ENCODE measurements at places on chromosomes 13 and 19. TPM values are rescaled to one million over a fixed set of nuclear protein-coding genes. Genes with fewer than 3 reads are reported as not detected.

Gene CCL25
- not detected for total RNA-seq

Gene ADAMTS10
- total RNA-seq = 38.2 TPM

DNA sequence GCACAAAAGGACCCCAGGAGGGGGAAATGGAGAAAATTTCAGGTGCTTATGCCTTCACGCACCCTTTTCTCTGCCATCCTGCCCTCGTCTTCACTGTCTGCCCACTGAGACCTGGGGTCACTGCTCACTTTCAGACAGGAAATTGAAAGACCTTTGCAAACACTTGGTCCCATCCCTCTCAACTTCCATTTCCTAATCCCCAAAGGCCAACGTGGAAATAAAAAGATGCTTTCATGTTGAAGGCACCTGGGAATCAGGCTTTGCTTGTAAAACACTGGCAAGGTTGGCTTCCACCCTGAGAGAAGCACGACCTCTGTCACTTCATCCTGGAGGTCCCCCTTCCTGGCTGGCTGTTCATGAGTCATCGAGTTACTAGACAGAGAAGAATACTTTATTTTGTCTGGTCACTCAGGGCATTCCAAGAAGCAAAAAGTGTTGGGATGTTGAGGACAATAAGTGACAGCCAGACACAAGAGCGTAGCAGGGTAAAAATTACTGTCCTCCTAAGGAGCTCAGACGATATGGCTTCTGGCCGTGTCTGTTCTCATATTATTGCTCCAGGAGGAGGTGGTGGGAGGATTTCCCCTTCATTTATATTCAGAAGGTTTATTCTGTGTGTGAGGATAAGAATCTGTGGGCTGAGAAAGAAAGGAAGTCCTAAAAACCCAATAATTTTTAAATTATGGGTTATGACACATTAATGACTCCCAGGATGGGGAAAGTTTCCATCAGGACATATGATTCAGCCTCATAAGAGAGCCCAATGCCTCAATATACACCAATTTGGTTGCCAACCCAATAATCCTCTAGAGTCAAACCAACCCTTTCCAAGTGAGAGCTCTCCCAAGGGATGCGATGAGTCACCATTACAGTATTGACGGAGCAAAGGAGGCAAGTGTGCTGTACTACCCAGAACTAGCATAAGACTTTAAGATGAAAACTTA is 409.0 kb downstream of the COG6 start:
- no peak overlapping the region for H3K4me3 ChIP-seq
- peak overlapping the region; percentile 36 for H3K27ac ChIP-seq
- H3K27me3 ChIP-seq = no peaks in the 10 kb centered on the region

DNA sequence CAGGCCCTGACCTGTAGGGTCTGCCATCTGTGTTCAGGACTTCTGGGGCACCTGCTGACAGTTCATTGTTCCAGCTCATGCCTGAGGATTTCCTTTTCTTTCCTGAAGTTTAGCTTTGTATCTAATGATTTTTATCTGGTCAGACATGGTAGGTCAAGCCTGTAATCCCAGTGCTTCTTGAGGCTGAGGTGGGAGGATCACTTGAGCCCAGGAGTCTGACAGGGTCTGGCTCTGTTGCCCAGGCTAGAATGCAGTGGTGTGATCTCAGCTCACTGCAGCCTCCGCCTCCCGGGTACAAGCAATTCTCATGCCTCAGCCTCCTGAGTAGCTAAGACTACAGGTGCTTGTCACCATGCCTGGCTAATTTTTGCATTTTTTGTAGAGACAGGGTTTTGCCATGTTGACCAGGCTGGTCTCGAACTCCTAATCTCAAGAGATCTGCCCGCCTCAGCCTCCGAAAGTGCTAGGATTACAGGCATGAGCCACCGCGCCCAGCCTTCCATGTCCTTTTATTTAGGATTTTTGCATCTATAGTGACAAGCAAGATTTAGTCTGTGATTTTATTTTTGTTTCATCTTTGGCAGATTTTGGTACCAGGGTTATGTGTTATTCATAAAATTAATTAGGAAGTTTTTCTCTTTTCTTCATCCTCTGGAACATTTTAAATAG is 33.2 kb downstream of the CHST8 start:
- no peak overlapping the region for H3K4me3 ChIP-seq
- H3K27ac ChIP-seq = no peak overlapping the region
- no peaks in the 10 kb centered on the region for H3K4me1 ChIP-seq
- H3K36me3 ChIP-seq = no peaks in the 10 kb centered on the region
- no peaks in the 10 kb centered on the region for H3K27me3 ChIP-seq

Gene ADM5
- total RNA-seq = 6.0 TPM

DNA sequence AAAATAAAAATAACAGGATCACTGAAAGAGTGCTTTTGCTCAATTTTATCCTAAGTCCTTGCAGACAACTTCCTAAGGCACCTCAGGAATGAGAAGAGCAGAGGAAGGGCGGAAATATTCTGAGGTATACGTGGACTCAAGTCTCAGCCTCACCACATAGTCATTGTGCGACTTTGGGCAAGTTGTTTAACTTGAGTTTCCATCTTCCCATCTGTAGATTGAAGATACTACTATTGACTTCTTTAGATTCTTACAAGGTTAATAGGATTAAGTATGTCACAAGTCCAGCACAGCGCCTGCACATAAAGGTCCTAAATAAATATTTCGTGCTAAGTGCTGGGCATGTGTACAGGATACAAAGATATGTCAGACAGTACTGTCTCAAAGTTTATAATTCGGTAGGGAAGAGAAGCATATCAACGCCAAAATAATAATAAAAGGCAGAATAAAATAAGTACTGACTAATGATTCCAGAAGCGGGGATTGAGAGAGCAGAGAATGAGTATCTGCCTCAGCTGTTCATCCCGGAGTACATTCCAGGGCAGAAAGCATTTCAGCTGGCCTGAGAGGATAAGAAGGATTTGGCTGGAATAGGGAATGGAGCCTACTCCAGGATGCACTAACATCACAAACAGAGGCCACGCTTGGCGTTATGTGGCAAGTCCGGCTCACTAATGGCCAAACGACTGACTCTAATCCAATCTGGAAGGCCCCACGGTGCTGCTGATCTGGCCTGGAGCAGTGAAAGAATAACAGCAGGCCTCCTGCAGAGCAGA is 139.7 kb downstream of the FLT1 start:
- no peaks in the 10 kb centered on the region for H3K4me1 ChIP-seq
- H3K27me3 ChIP-seq = no peaks in the 10 kb centered on the region
- H3K4me3 ChIP-seq = no peak overlapping the region

DNA sequence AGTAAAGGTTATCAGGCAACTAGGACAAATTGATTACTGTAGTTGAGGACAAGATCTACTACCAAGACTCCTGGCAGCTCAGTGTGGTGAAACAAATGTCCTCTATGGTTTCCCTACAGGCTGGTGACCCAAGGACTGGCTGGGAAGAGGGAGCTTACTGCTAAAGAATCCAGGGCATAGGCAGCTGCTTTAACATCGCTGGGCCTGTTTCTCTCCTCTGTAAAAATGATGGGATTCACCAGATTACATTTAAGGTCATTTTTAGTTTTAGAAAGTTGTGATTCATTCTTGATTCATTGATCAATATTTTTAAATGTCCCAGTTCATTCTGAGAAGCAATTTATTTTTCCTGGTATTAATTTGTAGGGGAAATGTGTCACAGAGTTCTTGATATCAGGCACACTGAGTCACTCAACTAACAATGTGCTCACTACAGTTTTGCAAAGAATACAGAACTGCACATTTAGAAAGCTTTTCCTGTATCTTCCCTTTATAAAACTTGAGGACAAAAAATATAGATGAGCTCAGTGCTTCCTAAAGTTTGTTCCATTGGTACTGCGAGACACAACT is 19.6 kb upstream of the FAM124A start:
- H3K27me3 ChIP-seq = no peaks in the 10 kb centered on the region
- no peak overlapping the region for H3K4me3 ChIP-seq
- no peaks in the 10 kb centered on the region for H3K4me1 ChIP-seq
- H3K36me3 ChIP-seq = no peaks in the 10 kb centered on the region
- H3K27ac ChIP-seq = no peak overlapping the region

GRCh38 chr13:27293873-27294515 is 23.4 kb downstream of the RASL11A start:
- H3K4me3 ChIP-seq = no peak overlapping the region
- no peaks in the 10 kb centered on the region for H3K36me3 ChIP-seq
- no peak overlapping the region for H3K27ac ChIP-seq
- H3K27me3 ChIP-seq = no peaks in the 10 kb centered on the region
- H3K4me1 ChIP-seq = no peaks in the 10 kb centered on the region
- DNase-seq = no peak

Gene CLEC17A
- total RNA-seq = not detected

Gene HTR2A
- 5.1 TPM for total RNA-seq

DNA sequence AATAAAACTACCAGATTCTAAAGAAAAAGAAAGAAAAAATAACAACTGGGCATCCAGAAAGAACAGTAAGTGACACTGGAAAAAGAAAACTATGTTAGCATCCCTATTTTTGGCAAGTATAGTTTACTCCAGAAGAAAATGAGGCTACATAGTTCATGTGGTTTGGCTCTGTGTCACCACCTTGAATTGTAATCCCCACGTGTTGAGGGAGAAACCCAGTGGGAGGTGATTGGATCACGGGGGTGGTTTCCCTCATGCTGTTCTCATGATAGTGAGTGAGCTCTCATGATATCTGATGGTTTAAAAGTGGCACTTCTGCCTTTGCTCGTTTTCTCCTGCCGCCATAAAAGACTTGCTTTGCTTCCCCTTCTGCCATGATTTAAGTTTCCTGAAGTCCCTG is 76.9 kb downstream of the ITGBL1 start:
- H3K27me3 ChIP-seq = no peaks in the 10 kb centered on the region
- H3K27ac ChIP-seq = no peak overlapping the region
- DNase-seq = no peak
- H3K4me1 ChIP-seq = no peaks in the 10 kb centered on the region

Gene RETN
- total RNA-seq = not detected

Gene ZNF69
- 14.1 TPM for total RNA-seq

DNA sequence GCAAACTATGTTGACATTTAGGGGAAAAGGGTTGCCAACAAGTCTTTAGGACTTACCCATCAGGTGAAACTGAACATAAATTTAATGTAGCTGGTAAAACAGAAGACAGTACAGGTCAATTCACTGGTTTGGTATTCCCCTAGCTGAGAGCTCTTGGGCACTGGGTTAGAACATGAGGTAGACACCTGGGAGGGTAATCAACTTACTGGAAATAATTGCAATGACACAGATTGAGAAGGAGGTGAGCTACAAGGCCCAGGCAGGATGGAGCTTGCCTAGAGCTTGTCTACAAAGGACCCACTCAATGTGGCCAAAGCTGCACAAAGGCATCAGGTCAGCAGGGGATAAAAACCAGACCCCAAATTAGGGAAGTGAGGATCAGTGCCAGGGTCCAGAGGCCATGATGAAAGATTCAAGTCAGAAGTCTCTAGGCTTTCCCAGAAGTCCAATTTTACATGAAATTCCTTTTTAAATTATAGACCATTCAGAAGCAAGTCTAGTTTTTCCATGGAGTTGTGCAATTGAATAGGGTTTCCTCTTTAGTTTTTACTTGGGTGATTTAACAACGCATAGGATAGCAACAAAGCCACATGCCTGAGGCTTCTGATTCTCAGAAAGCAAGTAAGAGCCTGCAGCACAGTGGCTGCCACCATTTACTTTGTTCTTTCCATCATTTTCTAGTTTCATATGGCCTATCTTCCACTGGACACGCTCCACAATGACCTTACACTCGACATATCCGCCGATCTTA is 194.0 kb downstream of the NDFIP2 start:
- no peak overlapping the region for H3K4me3 ChIP-seq
- no peaks in the 10 kb centered on the region for H3K36me3 ChIP-seq
- DNase-seq = no peak

DNA sequence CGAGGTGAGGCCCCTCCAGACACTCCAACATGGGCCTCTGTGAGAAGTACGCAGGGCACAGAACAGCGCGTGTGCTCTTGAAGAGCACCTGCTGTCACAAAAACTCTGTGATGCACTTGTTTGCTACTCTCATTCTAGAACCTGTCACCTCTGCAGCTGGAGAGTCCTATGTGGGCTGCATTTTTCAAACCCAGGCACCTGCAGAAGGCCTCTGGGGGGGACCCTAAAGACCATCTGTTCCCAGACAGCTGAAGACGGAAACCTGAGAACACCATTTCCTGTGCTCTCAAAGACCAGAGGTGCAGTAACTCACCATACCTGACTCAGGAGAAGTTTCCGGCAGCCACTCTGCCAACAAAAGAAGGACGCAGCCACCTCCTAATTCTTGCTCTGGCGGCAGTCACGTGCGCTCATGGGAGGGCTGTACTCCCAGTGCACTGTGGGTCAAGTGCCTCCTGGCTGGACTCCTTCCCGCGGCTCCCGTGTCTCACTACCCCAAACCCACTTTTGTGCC is 28.1 kb downstream of the RANBP3 start:
- H3K27me3 ChIP-seq = no peaks in the 10 kb centered on the region
- peak overlapping the region; percentile 78 for H3K27ac ChIP-seq
- DNase-seq = no peak
- H3K36me3 ChIP-seq = no peaks in the 10 kb centered on the region
- H3K4me3 ChIP-seq = no peak overlapping the region
- H3K4me1 ChIP-seq = peaks cover 10% of the 10 kb centered on the region

GRCh38 chr13:83085186-83085900 is 796.9 kb downstream of the SLITRK1 start:
- no peaks in the 10 kb centered on the region for H3K36me3 ChIP-seq
- H3K4me1 ChIP-seq = no peaks in the 10 kb centered on the region
- H3K4me3 ChIP-seq = no peak overlapping the region
- H3K27me3 ChIP-seq = no peaks in the 10 kb centered on the region

GRCh38 chr13:49023431-49023830 is 47.7 kb downstream of the FNDC3A start:
- no peak overlapping the region for H3K4me3 ChIP-seq
- no peaks in the 10 kb centered on the region for H3K4me1 ChIP-seq
- H3K27ac ChIP-seq = no peak overlapping the region
- no peak for DNase-seq
- no peaks in the 10 kb centered on the region for H3K27me3 ChIP-seq
- H3K36me3 ChIP-seq = no peaks in the 10 kb centered on the region

DNA sequence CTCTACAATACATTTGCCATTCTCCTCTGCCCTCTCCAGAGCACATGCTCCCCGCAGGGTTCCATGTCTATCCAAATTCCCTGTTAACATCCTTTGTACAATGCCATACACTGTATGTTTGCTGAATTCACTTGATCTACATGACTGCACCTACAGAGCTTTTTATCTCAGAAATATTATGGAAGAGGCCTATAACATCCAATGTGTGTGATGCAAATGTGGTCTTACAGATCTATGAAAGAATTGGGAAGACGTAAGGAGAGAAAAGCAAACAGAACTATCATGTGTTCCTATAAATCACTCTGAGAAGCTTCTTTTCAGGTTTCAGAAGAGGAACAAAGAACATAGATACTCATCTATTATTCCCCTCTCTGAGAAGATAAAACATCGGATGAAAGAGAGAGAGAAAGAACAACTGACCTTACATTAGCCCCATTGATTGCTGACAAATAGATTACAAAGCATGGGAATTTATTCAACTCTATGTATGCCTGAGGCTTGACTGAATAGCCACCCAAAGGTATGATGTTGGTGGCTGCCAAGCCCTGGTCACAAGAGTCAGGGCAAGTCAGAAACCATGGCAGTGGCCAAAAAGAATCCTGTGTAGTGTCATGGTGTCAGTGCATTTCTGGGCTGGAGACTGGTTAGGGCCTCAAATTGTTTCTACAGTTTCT is 425.2 kb downstream of the FOXO1 start:
- H3K4me1 ChIP-seq = peaks cover 4% of the 10 kb centered on the region
- H3K27ac ChIP-seq = no peak overlapping the region

- no peaks in the 10 kb centered on the region for H3K27me3 ChIP-seq
- no peak overlapping the region for H3K4me3 ChIP-seq
- no peak for DNase-seq
- no peaks in the 10 kb centered on the region for H3K36me3 ChIP-seq
- H3K4me1 ChIP-seq = no peaks in the 10 kb centered on the region
These were observed 1.6 kb downstream of the DIAPH3 start for GRCh38 chr13:60162096-60162495.

Gene DKKL1
- total RNA-seq = 1.3 TPM

Gene FUT1
- total RNA-seq = 5.0 TPM

Data from uterus (tissue), 4 donors.